ENCODE measurements at places on chromosomes 3 and 15.

DNA sequence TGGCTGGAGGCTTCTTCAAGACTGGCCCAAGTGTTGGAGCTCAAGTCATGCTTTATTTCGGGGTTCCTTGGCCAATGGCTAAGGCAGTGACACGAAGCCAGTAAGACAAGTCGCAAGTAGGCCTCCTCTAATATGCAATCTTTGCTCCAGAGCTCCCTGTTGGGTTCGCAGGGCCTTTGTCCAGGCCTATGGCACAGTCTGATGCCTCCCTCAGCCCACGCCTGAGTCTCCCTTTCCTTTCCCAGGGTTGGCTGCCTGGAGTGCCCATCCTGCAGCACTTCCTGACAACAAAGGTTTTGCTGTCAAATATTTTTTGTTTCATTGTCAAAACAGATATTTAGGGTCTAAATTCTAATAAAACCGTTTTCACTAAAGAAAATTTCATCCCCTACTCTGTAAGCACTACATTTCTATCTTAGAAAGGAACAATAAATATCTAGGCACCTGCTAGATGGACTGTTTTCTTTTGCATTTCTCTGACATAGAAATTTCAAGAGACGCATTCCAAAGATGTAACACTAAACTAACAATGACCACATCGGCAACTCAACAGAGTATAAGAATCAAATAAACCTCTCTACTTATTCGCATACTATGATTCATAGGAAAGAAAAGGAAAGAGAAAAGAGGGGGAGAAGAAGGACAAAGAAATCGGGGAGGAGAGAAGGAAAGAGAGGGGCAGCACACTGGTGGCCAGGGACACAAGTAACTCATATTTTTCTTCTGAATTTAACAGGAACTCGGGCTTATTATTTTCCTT is 393.1 kb upstream of the ATP11B start:
- no peak for DNase-seq

DNA sequence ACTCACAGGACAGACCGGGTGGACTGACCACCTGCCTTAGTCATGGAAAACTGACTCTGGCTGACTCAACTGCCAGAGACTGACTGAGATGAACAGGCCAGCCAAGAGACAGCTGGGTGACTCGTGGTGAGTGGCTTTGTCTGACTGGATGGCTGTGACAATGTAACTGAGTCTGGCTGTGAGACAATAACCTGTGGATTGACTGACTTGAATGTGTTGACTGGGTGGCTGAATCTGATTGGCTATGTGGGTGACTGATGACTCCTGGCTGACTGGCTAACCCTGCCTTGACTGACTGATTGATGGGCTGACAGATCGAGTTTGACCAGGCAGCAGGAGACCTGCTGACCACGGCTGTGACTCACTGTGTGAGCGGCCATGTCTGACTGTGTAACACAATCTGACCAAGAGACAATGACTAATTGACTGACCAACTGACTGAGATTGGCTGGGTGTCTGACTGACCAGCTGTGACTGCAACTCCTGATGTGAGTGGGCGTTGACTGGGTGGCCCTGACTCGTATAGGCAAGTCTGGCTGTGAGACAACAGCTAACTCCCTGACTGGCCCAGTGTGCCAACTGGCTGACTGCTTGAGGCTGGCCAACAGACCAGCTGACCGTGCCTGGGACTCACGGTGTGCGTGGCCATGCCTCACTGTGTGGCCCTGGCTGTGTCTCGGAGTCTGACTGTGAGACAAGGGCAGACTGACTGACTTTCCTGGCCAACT is 509.1 kb downstream of the SHQ1 start:
- no peak for DNase-seq

GRCh38 chr3:12707449-12707848 is 43.5 kb upstream of the RAF1 start:
- DNase-seq, result no peak

DNA sequence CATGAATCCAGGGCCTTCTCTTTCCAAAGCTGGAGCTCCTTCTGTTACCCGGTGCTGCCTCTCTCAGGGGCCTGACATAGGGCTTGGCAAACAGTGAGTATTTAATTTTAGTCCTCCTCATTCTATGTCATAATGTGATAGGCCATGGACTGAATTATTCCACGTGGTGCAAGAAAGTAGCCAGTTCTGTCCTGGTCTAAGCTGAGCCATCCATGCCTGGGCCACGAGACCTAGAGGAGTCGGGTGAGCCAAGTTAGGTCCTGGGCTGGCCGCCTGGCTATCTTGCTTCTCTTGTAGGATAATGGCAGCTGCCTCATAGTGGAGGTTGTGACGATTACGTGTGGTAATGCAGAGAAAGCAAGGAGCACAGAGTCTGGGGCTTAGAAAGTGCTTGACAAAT is 170.6 kb downstream of the FAM43A start:
- DNase-seq, result no peak

GRCh38 chr3:54538346-54538745 is 389.5 kb downstream of the LRTM1 start:
- DNase-seq, result peak; percentile 36

DNA sequence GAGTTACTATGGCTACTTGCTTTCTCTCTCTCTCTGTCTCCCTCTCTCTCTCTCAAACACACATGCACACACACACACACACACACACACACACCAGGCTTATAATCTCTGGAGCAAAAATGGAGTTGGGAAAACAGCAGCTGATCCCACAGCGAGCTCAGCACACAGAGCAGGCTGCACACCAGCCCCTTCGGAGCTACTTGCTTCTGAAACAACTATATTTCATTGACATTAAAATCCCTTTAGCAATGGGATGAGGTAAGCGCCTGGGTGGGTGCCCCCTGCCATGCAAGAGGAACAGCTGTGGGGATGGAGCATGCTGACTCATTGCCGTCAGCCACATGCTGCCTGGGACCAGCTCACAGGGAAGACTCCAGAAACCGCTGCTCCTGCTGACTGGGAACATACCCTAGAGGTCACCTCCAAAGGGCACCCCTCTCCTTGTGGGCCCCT is 45.7 kb downstream of the B3GNT5 start:
- DNase-seq, result no peak

GRCh38 chr15:57545995-57546394 is 45.7 kb upstream of the MYZAP start:
- no peak for DNase-seq

- DNase-seq, result no peak
These were observed 467.4 kb downstream of the GRM7 start for GRCh38 chr3:7328339-7328738.

GRCh38 chr15:80480909-80481308 is 76.7 kb downstream of the ARNT2 start:
- DNase-seq, result no peak

- no peak for DNase-seq
These were observed 251.5 kb downstream of the KCNH8 start for GRCh38 chr3:19399836-19400235.

- DNase-seq, result peak; percentile 88
These were observed 384 bp downstream of the KNL1 start for GRCh38 chr15:40594429-40594836.

- no peak for DNase-seq
These were observed 61.0 kb downstream of the SCN5A start for GRCh38 chr3:38588371-38588971.

DNA sequence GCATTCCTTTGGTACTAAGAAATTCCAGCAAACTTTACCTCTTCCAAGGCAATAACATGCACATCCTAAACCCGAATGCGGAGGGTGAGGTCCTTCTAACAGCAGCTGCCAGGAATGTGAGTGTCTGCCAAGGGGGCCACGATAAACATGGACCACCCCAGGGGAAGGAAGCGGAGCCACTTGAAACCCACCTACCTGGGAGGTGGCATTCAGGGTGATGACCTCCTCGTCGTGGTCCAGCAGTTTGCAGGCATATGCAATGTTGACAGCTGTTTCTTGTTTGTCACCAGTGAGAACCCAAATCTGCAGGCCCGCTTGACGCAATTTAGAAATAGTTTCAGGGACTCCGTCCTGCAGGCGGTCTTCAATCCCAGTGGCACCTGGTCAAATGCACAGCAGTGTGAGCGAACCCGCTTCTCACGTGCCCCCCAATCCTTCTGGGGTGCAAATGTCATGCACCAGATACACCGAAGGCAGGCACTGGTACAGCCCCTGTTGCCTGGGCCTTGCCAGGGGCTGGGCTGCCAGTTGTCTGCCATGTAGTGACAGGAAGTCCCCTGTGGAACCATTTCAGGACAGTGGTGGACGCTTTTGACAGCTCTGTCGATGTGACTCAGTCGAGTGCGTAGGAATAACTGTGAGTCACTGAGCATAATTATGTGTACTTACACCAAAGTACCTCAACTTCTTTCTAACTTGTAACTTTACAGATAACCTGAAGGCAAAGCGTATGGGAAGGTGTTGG is 161.2 kb downstream of the ATP10A start:
- no peak for DNase-seq

GRCh38 chr3:76998555-76998954 is 41.3 kb upstream of the ROBO2 start:
- no peak for DNase-seq

- no peak for DNase-seq
These were observed 14.7 kb downstream of the MCTP2 start for GRCh38 chr15:94246016-94246415.

DNA sequence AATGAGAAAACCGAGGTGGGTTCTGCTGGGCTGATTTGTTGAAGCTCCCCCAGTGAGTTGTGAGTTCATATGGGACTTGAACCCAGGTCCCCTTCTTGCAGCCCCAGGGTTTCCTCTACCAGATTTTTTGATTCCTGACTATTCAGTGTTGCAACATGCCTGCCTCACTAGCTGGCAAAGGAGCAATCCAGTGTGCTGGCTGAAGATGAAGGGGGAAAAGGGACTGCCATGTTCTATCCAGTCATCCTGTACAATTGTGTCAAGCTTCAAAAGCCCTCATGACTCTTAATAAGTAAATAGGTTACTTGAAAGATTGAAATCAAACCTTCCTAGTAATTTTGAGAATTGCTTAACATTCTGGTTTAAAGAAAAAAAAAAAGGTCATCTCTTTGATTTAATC is 211.5 kb upstream of the TP63 start:
- no peak for DNase-seq

GRCh38 chr15:28004143-28005003 is 94.7 kb downstream of the OCA2 start:
- no peak for DNase-seq

- peak; percentile 98 for DNase-seq
These were observed at the start of gene EPM2AIP1 for GRCh38 chr3:36992806-36993325. Gene EPM2AIP1 (minus strand): TSS chr3:36993131. CDS start chr3:36993077, 54 bp downstream.

DNA sequence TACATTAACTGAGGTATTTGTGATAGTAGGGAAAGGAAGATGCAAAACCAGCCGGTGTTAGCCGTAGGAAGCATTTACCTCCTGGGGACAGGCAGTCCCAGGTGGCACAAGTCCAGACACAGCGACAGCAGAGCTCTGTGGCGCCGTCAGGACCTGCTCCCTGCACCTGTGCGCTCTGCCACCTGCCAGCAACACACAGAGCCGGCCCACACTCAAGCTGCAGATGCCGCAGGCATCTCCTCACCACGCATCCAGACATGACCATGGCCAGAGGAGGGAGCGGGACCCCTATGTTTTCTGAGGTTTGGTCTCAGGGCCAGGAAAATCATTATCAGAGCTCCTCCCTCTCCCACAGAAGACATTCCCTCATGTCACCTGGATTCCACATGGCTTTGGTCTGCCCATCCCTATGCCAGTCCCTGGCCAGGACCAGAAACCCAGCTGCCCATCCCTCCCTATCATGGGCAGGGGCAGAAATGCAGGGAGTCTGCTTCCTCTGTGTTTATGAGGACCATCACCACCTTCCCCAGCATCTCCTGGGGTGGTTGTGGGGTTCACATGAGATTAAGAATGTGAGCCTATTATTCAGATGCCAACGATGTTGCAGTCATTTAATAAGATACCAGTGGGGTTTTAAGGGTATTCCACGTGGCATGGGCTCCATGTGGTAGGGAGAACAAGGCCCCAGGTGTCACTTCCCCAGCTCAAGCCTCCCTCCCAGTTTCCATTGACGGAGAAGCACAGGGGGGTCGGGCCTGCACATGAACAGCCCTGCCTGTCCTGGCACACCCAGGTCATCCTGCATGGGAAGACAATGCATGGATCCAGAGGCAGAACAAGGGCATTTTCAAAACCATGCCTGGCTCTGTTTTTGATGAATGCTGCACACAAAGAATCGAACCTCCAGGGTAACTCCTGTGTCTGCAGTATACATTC is 251.1 kb downstream of the OCA2 start:
- no peak for DNase-seq

GRCh38 chr3:132254076-132254755 is 63.0 kb upstream of the ACP3 start:
- DNase-seq, result no peak

DNA sequence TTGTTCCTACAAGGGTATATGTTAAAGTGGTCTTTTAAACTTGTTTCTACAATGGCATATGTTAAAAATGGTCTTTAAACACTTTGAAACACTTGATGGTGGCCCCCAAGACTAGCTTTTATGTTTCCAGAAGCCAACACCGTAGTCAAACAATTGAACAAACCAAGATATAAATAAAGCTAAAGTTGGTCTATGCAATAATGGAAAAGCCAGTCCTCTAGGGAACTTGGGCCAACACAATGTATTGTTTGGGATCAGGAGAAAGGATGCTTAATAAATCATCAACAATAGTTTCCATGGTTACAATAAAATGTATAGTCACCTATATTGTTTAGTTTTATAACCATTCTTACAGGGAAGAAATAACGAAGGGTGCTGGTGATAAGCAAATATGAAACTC is 137.2 kb downstream of the RORA start:
- DNase-seq, result no peak

DNA sequence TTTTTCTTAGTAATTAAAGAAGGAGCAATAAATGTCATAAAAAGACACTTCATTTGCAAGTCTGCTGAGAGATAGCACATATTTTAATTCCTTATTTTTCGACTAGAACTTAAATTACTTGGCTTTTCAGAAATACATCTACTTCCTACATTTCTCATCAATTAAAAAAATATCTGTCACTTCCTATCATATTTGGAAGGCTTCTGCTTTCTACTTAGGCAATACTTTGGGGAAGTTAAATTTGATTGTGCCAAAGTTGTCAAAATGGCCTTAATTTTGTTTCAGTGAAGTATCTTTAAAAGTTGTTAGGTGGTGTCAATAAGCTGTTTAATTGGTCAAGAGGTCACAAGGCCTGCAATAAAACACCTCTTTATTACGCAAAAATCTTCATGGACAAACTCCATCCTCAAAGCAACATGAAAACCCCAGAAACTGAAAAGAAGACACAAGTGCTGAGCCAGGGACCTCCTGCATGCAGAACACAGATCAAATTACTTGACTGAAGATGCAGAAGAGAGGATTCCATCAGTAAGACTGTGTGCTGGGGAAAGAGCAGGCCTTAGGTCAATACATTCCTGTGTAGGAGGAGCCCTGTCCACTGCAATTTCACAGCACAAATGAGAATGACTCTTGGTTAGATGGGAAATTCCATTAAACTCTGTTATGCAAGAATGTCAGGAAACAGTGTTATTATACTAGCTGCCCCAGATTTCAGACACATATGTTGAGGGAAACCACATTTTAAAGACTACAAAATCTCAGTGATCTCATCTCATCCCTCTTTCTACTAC is 48.0 kb upstream of the FSTL1 start:
- no peak for DNase-seq
